ENCODE measurements at places on chromosomes 2 and 18. TPM values are rescaled to one million over a fixed set of nuclear protein-coding genes. Genes with fewer than 3 reads are reported as not detected.

EML6 gene
- 1.0 TPM for total RNA-seq

MBD2 gene
- 18.5 TPM for total RNA-seq

CNDP1 gene
- total RNA-seq = not detected

DNA sequence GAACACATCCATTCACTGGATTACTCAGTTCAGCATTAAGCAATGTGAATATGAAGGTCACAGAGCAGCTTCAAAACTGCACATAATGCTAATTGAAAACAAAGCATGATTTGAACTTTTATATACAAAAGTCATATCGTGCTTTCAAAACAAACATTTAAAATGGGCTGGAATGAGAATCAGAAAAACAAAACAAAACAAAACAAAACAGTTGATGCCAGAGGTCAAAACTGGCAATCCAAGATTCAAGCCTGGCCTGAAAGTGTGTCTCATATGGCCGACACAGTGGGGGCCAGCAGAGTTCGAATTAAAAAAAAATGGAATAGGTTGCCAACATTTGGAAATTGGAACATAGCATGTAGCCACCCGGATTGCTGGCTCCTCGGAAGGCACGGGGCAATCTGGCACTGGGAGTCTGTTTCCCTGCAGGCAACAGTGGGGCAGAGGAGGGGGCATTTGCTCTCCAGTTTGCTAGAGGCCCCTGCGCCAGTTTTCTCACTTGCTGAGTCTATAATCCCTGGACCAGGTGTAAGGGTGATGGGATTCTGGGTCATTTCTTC is 294.4 kb downstream of the ZNF521 start:
- no peak for DNase-seq

DNA sequence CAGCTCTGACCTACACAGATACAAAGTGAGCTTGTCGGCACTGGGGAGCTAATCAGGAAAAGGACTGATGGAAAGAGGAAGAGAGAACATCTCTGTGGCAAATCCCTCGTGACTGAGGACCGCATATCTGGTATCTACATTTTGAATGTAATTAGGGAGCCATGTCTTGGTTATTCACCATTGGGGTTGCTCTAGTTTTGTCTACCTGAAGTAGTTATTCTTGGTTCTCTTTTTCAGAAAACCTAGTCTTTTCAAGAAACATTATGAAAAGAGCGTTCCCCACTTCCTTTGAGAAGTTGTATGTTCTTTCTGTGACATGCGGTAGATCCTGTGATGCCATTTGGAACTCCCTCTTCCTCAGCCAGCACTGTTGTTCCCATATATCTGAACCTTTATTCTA is 104.4 kb downstream of the DOCK10 start:
- no peak for DNase-seq

DNA sequence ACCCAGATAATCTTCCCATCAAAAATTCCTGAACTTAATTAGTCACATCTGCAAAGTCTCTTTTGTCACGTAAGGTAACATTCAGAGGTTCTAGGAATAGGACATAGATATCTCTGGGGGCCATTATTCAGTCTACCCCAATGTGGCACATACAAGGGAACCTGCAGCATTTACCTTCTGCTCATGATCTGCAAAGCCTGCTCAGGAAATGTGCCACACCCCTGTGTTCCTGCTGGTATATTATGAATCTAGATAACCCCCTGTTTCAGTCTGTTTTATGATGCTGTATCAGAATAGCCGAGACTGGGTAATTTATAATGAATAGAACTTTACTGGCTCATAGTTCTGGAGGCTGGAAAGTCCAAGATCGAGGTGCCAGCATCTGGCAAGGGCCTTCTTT is 103.5 kb downstream of the ARL4C start:
- DNase-seq = no peak

Data from SJCRH30 (cell line).